ENCODE measurements at places on chromosomes 5 and 9. TPM values are rescaled to one million over a fixed set of nuclear protein-coding genes. Genes with fewer than 3 reads are reported as not detected.

The KIF20A gene
- total RNA-seq: 78.7 TPM

The PCDHB15 gene
- 0.15 TPM for total RNA-seq

The NUTM2G gene
- not detected for total RNA-seq

The OR13C8 gene
- not detected for total RNA-seq

The SMIM33 gene
- total RNA-seq: not detected

The GARIN3 gene
- not detected for total RNA-seq

The MAMDC2 gene
- total RNA-seq: 4.9 TPM

The FOXD1 gene
- 0.05 TPM for total RNA-seq

The FOXD4L3 gene
- not detected for total RNA-seq

The BAAT gene
- not detected for total RNA-seq

The PRR16 gene
- total RNA-seq: not detected

The NR2F1-AS1 gene
- 7.9 TPM for total RNA-seq

The SHISAL2B gene
- not detected for total RNA-seq

The IFNA21 gene
- total RNA-seq: not detected

The ENTPD2 gene
- total RNA-seq: not detected

The PRDM9 gene
- not detected for total RNA-seq

The PCDHB12 gene
- 0.13 TPM for total RNA-seq

All from mammary microvascular endothelial cell (primary cell).